ENCODE measurements at places on chromosomes 4 and X.

- DNase-seq, result peak; percentile 71
These were observed at the start of gene MED12 for GRCh38 chrX:71118032-71118984. TSS of gene MED12 (plus strand) at chrX:71118596. CDS start at chrX:71118755, 159 bp downstream.

DNA sequence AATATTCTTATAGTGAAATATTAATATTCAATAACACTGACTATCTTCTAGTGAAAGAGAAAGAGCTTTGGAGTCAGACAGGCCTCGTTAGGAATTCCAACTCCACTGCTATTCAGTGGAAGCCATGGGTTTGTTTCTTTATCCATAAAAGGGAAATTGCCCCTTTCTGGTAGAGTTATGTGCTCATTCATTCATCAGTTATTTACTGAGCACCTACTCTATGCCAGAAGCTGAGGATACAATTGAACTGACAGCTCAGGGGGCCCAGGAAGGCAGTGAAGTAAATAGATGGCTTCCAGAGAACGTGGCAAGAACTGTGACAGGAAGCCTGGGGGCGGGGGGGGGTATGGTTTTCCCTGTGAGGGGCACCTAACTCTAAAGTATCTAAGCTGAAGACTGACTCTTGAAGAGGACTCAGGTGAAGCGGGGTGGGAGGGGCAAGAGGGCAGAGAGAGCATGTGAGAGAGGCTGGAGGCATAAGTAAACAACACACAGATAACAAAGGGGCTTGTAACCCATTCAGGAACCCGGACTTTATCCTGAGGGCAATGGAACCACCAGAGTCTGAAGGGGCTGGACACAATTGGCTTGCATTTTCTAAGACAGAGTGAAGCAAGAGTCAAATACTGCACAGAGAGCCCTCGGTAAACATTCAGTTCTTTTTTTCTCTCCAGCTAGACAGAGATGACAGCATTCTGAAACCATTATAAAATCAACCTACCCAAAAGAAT, 20.3 kb downstream of the ANXA5 start:
- no peak for DNase-seq

DNA sequence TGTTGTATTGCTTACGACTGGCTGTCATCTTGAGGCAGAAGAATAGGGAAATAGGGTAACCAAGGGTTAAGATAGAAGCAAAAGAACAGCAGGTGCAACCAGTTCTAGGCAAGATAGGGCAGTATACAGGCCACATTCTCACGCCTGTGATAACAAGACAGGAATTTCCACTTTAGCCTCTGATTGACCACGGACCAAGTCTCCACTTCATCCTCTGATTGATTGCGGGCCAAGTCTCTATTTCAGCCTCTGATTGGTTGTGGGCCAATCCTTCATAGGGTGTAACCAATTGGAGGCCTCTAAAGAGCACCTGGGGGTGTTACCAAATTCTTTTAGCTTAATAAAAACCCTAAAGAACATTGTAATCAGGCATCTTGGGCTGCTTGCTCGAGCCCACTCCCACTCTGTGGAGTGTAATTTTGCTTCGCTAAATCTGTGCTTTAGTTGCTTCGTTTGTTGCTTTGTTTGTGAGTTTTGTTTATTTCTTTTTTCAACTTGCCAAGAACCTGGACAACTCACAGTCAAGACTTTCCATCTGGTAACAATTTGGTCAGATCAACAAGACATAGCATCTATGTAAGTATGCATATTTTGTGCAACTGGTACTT, 8.7 kb upstream of the TBC1D9 start:
- DNase-seq, result no peak

- DNase-seq, result no peak
These were observed 220.7 kb downstream of the TACR3 start for GRCh38 chr4:103499094-103499493.

DNA sequence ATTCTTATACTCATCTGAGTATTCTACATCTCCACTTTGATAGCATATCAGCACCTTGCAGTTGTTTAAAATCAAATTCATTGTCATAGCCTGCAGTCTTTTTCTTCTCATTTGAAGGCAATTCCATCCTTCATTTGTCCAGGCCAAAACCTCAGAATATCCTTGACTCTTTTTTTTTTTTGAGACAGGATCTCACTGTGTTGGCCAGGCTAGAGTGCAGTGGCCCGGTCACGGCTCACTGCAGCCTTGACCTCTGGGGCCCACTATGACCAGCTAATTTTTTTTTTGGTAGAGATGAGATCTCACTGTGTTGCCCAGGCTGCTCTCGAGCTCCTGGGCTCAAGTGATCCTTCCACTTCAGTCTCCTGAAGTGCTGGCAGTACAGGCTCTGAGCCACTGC, 2.6 kb downstream of the MRPL1 start:
- no peak for DNase-seq

GRCh38 chrX:8783097-8783713, 18.0 kb downstream of the FAM9A start:
- DNase-seq, result no peak

DNA sequence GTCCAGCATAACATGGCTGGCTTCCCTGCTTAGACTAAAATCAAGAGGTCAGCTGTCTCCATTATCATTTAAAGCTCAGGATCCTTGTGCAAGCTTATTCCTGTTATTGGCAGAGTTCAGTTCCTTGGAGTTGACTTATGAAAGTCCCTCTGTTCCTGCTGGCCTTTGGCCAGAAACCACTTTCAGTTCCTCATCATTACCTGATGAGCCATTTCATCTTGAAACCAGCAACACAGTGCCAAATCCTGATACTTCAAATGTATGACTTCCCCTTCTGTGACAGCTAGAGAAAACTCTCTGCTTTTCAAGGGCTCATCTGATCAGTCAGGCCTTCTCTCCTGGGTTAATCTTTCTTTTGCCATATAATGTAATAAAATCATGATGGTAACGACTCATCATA, 110.6 kb upstream of the FSTL5 start:
- DNase-seq, result no peak

Measured in T-helper 1 cell (primary cell).